ENCODE measurements at places on chromosomes 2 and 18.

DNA sequence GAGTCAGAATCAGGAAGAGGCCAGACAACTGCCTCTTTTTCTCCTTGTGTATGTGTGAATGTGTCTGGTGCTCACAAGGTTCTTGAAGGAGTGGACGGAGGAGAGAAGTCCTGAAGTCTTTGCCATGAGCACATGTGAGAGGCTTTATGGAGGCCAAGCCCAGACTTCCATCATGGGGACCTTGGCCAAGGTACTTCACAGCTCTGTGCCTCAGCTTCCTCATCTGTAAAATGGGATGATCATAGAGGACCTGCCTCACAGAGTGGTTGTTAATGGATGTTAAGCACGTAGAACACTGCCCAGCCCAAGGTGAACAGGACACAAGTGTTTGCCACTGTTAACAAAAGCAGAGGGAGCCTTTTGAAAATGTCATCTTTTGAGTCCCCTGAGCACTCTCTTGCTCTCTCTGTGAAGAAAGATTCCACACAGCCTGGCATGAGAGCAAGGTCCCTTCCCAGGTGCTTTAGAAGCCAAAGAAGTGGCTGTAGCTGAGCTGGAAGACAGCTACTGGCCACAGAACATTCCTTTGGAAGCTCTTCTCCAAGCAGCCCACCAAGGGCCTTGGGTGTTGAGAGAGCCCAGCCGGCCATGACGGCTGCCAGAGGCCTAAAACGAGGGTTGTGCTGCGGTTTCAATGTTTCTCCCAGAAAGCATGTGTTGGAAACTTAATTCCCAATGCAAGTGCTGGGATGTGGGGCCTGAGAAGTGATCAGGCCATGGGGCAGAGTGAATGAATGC is 41.8 kb upstream of the ASPRV1 start:
- DNase-seq, result no peak

DNA sequence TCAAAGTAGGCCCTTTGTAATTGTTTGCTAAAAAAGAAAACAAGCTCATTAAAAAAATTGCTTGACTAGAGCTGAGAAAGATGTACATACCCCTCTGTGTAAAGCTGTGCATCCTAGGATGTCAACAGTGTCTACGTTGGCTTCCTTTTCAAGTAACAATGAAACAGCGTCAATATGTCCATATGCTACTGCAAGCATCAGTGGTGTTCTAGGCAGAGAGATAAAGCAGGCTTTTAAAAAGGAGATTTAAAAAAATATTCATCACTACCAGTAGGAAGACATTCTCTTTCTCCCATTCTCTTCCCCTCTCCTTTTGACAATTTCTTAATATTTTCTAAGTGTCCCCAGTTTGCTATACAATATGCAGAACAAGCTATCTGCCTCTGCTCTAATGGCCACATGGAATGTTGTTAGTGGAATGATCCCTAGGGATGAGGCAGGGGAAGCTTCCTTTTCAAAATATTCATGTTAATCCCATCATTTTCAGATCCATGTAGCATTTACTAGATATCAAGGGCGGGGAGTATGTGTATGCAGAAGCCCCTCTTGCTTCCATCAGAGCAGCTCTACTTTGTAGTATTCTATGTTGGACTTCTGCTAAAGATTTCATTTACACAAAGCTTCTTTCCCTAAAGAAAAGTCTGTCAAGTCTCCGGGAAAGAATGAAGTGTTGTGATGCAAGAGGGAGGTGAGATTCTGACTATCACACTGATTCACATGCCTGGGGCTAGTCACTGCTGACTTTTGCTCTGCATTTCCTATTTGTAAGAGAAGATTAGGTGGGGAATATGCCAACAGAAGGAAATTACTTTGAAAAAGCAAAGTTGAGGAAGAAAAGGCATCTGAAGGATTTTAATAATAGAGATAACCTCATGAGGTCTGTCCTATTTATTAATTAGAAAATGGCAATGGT is 81.5 kb upstream of the PGAP1 start:
- no peak for DNase-seq

- no peak for DNase-seq
These were observed 238.1 kb downstream of the SEPTIN10 start for GRCh38 chr2:109375656-109376055.

GRCh38 chr2:217954971-217955740 is 47.6 kb downstream of the TNS1 start:
- DNase-seq, result no peak

DNA sequence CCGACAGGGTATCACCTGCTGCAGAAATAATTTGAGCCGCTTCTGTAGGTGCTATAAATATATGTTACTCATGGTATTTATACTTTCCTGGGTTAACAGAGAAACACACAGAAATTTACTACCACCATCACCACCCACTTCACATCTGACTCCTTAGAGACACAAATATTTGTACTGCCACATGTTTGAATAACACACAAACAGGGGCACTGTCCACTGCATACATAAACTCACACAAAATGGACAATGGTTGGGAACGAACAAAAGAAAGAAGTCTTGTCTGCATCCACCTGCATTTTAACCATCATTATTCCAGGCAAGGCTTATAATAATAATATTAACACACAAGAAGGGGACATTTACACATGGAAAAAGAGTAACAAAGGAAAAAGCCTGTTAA is 24.0 kb downstream of the IMMT start:
- DNase-seq, result no peak

GRCh38 chr2:128008074-128008672 is 19.7 kb downstream of the SAP130 start:
- DNase-seq, result no peak
